Activated naive CD8-positive, alpha-beta T cell treated with anti-CD3 and anti-CD28 coated beads, Interleukin-2, amount 10 ng/mL, durations not matched to agents 7 days and 5 days (primary cell): ENCODE measurements at places on chromosomes 4 and X.

GRCh38 chr4:3315566-3315965, 22.7 kb downstream of the RGS12 start:
- no peaks in the 10 kb centered on the region for H3K36me3 ChIP-seq
- H3K27ac ChIP-seq = no peak overlapping the region
- no peak for DNase-seq
- H3K27me3 ChIP-seq = peaks cover 7% of the 10 kb centered on the region
- no peak overlapping the region for H3K4me3 ChIP-seq

DNA sequence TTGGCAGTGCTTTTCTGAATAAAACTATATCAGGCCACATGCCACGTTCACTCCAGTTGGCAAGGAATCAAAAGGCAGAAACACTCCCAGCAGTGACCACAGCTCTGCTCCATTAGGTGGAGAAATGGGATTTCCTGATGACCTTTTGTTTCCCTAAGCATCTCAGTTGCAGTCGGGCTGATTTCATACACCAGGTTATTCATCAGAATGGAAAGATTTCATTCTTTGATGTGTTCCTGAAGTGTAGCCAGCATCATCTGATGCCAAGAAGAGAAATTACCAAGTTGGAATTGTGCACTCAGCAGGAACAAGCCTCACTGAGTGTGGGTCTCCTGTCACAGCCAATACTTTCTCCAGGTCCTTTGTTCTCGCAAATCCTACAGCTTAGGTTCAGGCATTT, 193.7 kb downstream of the SPATA18 start:
- no peaks in the 10 kb centered on the region for H3K27me3 ChIP-seq
- no peak for DNase-seq
- H3K27ac ChIP-seq = no peak overlapping the region
- H3K36me3 ChIP-seq = no peaks in the 10 kb centered on the region
- no peaks in the 10 kb centered on the region for H3K4me1 ChIP-seq

- peaks cover 8% of the 10 kb centered on the region for H3K4me1 ChIP-seq
- H3K27ac ChIP-seq = no peak overlapping the region
- no peak overlapping the region for H3K4me3 ChIP-seq
- peaks cover 2% of the 10 kb centered on the region for H3K36me3 ChIP-seq
- DNase-seq = no peak
These were observed 181.2 kb upstream of the PPP3CA start for GRCh38 chr4:101528526-101528925.

DNA sequence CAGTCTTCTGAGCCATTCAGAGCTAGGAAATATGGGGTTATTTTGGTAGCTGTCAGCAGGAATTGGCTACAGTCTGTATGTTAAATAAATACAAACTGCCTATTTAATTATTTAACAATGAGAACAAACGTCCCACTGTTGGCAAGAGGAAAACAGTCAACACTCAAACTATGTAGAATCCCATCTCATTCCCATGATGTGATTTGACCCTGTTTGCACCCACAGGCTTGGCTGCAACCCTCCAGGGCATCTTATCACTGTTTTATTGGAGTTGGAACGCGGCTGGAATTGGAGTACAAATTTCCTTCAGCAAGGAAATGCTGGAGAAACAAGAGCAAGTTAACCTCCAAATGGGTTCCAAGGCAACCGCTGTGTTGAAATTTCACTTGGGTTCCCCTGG, 124.0 kb downstream of the KIT start:
- no peaks in the 10 kb centered on the region for H3K36me3 ChIP-seq
- no peaks in the 10 kb centered on the region for H3K4me1 ChIP-seq
- H3K27me3 ChIP-seq = no peaks in the 10 kb centered on the region
- no peak overlapping the region for H3K4me3 ChIP-seq
